ENCODE measurements at places on chromosomes 16 and 17.

GRCh38 chr17:19647697-19648474, 665 bp upstream of the ALDH3A2 start:
- DNase-seq = peak; percentile 23

GRCh38 chr17:66351701-66352100, 49.3 kb downstream of the PRKCA start:
- no peak for DNase-seq

DNA sequence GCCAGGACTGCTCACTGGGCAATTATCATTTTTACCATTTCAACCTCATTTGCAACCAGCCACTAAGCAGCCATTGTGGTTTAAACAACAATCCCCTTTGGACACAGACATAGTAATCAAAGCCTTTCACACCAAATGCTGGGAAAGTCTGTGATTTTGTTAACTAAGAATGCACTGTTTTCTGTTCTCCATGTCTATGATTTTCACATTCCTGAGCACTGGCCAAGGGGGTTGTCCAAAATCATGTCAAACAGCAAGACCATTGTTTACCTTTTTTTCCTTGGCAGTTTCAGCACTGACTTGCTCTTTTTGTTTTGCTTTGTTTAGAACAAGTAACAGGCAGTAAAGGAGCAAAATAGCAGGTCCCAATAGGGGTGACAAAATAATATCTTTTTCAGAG, 106.3 kb upstream of the SIAH1 start:
- no peak for DNase-seq

- DNase-seq = peak; percentile 3
These were observed 75.8 kb upstream of the CNTNAP4 start for GRCh38 chr16:76201385-76201784.

DNA sequence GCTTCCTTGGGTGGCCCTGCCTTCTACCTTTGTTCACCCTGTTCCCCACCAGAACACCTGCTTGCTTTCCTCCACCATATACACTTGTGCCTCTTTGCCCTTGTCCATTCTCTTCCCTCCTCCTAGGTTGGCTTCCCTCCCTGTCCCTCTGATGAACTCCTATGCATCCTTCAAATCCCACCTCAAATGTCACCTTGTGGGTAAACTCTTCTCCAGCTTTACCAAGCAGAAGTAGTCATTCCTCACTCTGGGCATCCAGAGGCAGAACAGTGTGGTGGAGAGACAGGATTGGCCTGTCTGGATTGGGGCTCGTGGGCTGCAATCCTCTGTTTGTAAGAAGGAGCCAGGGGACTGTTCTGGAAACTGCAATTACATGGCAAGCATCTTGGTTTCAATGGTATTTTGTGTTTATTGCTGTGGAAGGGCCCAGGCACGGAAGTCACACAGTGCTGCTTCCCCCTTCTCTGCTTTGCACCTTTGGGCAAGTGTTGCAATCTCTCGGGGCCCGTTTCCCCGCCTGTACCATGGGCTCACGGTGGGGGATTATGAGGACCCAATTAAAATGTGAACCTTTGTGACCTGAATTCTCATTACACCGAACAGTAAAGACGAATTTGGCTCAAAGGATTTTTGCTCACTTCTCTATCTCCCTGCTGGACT, 21.9 kb upstream of the NXPH3 start:
- DNase-seq = no peak

GRCh38 chr16:86874141-86874540, 295.8 kb downstream of the FOXL1 start:
- no peak for DNase-seq

DNA sequence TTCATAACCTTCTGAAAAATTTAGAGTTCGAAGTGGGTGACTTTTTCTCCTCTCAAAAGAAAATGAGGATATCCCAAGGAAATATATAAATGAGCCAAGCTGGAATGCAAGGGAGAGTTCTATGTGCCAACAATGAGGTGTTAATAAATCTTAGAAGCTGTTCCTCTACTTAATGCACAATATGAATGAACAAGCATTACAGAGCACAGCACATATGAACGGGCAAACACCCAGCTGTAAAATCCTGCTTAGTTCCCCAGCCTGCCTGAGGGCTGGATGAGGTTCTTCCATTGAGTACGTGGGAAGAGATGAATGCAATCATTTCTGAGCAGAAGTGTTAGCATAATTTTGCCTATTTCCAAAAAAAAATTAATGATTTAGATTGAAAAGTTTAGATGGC, 58.1 kb downstream of the WDR59 start:
- DNase-seq = no peak

- no peak for DNase-seq
These were observed 268.8 kb downstream of the SEC14L1 start for GRCh38 chr17:77409282-77410161.

DNA sequence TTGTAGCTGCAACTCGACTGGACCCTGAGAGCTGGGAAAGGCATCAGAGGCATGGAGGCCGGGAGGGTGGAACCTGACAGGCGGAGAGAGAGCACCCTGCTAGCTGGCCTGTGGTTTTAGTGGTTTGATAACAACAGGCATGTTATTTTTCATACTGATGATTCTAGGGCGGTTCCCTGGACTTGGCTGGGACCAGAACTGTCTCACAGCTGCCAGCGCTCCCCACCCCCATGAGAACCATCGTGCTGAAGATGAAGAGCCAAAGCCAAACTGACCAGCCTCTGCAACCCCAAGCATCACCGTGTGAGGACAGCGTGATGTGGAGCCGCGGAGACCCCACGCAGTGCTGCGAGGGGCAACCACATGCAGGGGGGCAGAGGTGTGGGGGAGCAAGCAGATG, 28.5 kb downstream of the MXRA7 start:
- peak; percentile 59 for DNase-seq

DNA sequence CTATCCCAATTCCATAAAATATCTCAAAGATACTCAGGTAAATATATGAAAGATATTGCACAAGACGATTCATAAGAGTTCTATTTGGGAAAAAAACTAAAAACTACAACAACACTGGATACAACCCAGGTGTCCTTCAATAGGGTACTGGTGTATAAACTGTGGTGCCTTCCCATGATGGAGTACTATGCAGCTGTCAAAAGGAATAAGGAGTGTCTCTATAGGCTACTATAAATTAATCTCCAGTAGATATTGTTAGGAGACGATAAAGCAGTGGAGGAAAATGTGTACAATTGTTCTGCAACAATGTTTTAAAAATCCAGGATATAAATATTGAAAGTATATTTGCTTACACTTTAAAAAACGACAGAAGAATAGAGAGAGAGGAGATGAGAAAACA, 2.4 kb upstream of the KRTAP4-12 start:
- no peak for DNase-seq

GRCh38 chr17:81926451-81927151, 934 bp downstream of the MAFG start:
- DNase-seq = no peak

- DNase-seq = no peak
These were observed 19.8 kb downstream of the HNF1B start for GRCh38 chr17:37725021-37725595.

DNA sequence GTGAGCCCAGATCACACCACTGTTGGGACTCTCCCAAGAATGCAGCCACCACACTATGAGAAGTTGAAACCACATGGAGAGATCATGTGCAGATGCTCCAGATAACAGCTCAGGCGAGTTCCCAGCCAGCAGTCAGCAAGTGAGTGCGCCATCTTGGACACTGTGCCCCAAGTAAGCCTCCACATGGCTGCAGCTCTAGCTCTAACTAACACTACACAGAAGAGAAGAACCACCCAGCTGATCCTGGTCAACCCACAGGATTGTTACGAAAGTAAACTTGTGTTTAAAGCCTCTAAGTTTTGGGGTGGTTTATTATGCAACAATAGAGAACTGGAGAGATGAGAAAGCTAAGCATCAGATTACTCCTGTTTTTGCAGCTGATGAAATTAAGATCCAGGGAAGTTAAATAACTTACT, 25.8 kb downstream of the SLC38A7 start:
- DNase-seq = no peak

GRCh38 chr17:75750661-75751423, 14.2 kb downstream of the GALK1 start:
- no peak for DNase-seq

- no peak for DNase-seq
These were observed 18.5 kb downstream of the CRAMP1 start for GRCh38 chr16:1630450-1631213.

DNA sequence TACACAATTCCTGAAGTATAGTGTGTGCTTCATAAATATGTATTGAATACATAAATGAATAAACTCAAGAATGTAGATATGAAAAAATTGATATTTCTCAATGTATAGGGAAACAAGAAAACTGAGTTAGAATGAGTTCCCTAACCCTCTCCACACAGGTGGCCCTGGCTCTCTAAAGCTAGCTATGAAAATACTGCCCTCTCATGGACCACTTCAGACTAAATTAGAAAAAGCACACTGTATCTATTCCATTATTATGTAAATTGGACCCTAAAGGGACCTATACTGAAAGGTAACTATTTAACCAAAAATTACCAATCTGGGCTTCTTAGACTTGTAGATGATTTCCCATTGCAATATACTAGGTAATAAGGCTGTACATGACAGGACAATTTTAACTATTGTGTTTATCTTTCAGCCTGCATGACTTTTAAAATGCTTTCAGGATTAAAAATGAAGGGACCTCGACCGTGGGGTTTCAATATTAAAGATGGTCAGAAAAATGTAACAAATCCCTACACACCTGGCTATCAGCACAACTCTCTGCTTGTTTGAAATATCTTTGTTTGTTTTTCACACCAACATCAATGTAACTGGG, 672.5 kb upstream of the KIF2B start:
- no peak for DNase-seq

GRCh38 chr17:40694584-40694983, 9.0 kb downstream of the KRT24 start:
- DNase-seq = no peak

DNA sequence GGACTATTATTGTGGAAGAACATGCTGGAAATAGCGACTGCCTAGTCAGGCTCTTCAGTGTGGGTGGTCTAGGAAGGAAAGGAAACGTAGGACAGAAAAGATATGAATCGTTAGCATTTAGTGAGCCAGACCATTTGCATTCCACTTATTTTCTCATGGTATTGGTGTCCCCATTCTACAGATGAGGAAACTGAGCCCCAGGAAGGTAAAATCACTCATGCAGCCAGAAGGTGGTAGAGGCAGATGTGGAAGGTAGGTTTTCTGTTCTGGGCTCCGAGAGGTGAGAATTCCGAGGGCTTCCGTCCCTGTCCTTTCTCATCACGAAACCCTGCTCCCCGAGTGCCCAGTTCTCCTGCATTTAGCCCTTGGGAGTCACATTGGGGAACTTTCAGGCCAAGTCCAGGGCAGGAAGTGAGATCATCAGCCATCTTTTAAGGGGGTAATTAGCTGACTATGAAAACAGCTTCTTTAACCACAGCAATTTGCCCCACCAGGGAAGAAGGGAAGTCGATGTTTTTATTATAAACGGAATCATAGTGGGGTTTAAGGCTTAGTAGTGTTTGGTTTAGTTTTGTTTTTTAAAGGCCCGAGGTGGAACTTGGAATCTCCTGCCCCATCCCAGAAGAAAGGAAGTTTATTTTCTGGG, 110.7 kb upstream of the IRX3 start:
- DNase-seq = no peak

DNA sequence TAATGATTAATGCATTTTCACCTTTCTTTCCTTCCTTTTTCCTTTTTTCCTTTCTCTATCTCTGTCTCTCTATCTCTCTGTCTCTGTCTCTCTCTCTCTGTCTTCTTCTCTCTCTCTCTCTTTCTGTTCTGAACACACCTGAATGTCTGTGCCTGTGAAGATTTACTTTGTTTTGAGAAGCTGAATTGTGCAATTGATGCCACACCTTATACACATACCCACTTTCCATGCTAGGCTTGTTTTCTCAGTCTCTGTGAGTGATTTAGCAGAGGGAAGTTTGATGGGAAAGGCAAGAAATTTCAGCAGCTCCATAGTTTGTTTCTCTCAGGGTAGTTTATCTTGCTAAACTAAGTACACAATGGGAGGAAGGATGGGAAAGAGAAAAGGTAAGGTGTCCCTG, 9.3 kb upstream of the CAPNS2 start:
- DNase-seq = no peak

DNA sequence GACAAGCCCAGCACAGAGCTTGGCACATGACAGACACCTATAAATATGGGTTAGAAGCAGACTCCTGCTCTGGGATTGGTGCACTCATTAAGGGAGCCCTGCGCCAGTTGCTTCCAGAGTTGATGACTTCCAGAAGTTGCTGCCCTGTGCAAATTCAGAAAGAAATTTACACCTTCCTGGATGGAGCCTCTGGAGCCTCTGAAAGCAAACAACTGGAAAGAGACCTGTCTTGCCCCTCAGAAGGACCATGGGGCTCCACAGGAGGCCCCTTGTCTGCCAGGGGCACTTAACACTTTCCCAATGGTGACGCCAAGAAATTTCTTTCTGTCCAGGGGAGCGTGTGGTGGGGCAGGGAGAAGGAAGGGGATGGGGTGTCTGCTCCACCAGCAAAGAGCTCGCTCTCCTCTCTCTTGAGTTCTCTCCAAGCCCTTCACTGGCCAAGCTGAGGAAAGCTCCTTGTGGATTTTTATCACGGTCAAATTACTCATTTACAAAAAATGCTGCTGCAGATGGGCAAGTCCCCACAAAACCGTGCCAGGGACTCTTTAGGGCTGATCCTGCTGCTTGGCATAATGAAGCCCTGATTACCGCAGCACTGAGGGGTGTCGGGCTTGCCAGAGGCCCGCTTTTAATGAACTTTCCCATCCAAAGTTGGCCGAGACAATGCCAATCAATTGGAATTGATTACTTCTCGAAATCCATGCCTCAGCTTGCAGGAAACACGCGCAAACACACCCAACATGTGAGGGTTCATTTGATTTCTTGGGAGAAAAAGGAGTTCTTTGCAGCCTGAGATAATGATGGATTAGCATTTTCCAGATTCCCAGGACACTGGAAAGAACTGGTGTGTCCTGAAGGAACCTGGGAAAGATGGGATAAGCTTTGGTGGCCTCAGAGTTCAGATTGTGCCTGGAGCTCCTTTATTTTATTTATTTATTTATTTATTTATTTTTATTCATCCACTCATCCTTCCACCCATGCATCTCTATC, 583.6 kb upstream of the CDH5 start:
- DNase-seq = peak; percentile 40

- DNase-seq = no peak
These were observed 24.1 kb downstream of the C16orf96 start for GRCh38 chr16:4580250-4580649.

- no peak for DNase-seq
These were observed 6.8 kb downstream of the FBXO47 start for GRCh38 chr17:38960402-38960801.

- no peak for DNase-seq
These were observed 7.3 kb downstream of the KIF18B start for GRCh38 chr17:44940317-44940716.

GRCh38 chr17:74525465-74525725, 5.9 kb downstream of the CD300LB start:
- DNase-seq = no peak

DNA sequence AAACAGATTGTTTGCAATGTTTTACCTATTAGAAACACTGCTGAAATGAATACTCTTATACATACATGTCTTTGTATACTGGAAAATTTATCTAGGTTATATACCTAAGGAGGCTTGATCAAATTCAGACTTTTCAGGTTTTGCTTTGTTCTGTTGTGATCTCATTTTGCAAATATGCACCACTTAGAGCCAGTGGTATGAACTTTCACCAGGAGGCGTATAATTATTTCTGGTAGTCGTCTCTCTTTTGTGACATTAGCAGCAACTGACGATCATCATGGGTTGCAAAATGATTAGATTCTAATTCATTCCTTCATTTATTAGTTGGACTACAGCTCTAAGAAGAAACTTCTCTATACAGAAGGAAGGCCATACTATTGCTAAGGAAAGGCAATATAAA, 26.9 kb downstream of the AP1G1 start:
- DNase-seq = peak; percentile 15

- DNase-seq = no peak
These were observed 933 bp upstream of the ATXN7L3 start for GRCh38 chr17:44200478-44201155.

Data from non-pigmented ciliary epithelial cell (primary cell).